Right ventricle myocardium superior (tissue), 1 donor: ENCODE measurements at places on chromosomes 3 and 15. TPM values are rescaled to one million over a fixed set of nuclear protein-coding genes. Genes with fewer than 3 reads are reported as not detected.

- DNase-seq, result no peak
Observed at GRCh38 chr3:132378846-132379245, 38.5 kb upstream of the DNAJC13 start.

GRCh38 chr3:198092276-198092675 is 132.3 kb downstream of the LMLN start:
- DNase-seq, result no peak

DNA sequence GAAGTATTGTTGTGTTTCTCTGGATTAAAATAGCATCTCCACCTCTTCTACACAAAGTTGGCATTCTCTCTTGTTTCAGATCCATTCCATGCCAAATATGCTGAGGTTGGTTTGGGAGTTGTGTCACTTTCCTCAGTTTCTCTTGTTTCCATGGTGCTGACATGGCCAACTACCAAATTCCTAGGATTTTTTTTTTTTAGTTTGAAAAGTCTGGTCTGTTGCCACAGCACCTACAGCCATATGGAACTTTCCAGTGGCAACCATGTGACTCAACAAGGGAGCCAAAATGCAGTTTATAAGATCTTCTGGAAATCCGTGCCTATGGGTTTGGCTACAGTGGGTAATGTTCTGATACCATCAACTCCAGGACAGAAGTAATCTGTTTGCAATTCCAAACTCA is 96.0 kb upstream of the CLSTN2 start:
- DNase-seq, result no peak

The CD200 gene
- 0.91 TPM for total RNA-seq

GRCh38 chr3:176759815-176760506 is 437.3 kb downstream of the TBL1XR1 start:
- DNase-seq, result no peak

The UBA5 gene
- total RNA-seq, result 38.8 TPM

DNA sequence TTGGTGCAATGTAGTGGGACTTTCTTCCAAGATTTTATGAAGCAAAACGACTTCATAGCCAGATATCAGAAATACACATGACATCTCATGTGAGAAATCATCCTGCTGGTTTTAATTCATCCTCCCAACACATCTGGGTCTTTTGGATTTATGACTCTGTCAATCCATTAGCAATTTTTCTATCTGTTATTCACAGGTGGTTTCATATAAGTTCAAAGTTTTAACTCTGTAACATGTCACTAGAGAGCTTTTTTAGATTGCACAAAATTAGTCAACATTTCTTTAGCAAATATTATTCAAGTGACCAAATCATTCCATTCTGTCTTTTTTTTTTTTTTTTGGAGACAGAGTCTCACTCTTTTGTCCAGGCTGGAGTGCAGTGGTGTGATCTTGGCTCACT is 30.4 kb downstream of the SQOR start:
- DNase-seq, result no peak

DNA sequence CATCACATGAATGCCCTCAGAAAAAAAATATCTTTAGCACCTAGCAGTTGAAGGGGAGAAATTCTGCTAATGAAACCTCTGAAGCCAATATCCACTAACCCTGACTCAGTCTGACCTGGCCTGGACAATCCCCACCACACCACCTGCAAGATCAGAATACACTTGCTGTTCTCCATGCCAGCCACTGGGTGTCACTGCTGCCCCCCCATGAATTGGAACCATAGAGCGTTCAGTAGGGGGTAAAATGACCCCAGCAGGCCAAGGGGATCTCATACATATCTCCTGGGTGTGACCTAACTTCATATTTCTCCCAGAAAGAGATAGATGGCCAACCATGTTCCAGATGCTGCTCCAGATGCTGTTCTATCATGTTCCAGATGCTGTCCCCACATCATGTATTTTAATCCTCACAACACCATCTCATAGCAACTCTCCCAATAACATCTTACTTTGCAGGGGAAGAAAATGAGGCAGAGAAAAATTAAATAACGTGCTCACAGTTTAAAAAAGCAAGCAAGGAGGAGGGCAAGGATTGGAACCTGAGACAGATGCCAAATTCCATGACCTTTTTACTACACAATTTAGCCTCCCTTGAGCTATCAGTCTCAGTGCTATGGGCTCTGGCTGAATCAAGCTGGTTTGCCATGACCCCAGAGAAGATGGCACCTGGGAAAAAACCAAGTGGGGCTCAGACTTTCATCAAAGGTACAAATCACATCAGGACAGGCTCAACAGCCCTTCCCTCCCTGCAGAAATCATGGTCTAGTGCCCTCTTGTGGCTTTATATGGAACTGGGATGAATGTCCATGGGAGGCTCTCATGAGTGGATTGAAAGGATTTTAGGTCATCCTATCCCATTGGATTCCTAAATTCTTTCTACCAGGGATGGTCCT is 12.4 kb downstream of the NTRK3 start:
- no peak for DNase-seq

GRCh38 chr15:55856506-55857164 is 113.7 kb upstream of the PRTG start:
- no peak for DNase-seq

DNA sequence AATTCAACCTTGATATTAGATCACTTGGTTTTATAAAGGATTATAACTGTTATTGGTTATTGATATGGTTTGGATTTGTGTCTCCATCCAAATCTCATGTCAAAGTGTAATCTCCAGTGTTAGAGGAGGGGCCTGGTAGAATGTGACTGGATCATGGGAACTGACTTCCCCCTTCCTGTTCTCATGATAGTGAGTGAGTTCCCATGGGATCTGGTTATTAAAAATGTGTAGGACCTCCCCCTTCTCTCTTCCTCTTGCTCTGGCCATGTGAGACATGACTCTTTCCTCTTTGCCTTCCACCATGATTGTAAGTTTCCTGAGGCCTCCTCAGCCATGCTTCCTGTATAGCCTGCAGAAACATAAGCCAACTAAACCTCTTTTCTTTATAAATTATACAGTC is 136.0 kb upstream of the UBE2E2 start:
- no peak for DNase-seq

The ATP8B4 gene
- total RNA-seq, result 3.6 TPM

DNA sequence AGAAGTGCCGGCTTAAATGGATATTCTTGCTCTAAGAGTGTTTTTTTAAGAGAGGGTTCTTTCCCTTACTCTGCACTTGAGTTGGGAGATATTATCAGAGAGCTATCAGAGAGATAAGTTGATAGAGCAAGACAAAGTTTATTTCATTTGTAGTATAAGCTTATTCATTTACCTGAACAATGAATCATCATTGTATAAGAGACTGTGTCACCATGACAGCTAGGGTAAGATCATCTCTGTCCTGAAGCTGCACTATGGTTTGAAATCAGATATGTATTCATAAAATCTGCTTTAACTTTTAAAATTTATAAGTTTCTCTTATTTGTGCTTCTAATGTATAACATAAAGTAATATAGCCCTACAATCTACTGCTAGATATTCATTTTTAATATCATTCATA is 128.1 kb upstream of the ARL6 start:
- no peak for DNase-seq

DNA sequence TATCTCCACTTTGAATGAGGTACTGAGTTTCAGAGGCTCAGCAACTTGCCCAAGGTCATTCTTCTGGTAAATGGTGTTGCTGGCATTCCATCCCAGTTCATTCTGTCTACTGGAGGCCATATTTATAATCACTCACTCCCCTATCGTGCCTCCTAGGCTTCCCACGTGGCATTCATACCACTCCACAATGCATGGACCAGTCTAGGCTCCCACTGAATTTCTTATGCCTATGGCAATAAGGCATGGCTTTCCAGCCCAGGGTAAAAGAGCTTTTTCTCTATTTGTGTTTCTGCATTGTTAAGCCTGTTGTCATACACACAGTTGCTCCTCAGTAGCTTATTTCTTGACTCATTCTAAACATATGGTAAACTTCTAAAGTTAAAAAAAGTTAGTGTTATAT is 19.9 kb downstream of the BBX start:
- no peak for DNase-seq

GRCh38 chr3:66133853-66134445 is 86.9 kb upstream of the SLC25A26 start:
- no peak for DNase-seq

DNA sequence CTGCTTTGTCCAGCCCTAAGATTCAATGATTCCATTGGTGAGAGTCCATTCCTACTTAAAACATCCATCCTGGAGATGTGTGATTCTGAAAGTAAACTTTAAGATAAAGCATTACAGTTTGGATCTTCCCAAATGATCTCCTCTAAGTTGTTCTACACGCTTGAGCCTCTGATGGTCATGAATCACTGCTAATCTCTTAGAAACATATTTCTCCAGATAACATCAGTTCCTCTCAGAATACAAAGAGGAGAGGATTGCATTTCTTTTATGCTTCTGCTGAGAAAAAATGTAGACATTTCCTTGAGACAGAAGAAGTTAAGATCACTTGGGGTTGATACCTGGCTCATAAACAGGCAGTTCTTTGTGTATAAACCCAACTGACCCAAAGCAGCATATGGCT is 281.2 kb upstream of the DPH6 start:
- DNase-seq, result no peak

DNA sequence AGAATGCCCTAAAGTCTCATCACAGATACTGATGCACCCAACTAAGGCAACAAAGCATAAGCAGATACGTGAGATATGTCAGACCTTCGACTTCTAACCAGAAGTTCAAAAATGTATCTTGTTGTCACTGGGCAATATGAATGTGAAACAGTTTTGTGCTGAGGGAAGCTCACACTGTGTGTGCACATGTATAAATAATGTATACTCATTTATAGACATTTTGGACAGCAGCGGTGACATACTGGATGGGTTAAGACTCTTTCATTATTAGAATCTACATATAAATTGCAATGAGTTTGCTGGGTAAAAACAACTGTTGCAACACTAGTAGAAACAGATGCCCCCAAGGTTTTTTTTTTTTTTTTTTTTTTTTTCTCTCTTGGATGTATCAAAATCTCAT is 37.9 kb downstream of the TIGIT start:
- DNase-seq, result no peak

DNA sequence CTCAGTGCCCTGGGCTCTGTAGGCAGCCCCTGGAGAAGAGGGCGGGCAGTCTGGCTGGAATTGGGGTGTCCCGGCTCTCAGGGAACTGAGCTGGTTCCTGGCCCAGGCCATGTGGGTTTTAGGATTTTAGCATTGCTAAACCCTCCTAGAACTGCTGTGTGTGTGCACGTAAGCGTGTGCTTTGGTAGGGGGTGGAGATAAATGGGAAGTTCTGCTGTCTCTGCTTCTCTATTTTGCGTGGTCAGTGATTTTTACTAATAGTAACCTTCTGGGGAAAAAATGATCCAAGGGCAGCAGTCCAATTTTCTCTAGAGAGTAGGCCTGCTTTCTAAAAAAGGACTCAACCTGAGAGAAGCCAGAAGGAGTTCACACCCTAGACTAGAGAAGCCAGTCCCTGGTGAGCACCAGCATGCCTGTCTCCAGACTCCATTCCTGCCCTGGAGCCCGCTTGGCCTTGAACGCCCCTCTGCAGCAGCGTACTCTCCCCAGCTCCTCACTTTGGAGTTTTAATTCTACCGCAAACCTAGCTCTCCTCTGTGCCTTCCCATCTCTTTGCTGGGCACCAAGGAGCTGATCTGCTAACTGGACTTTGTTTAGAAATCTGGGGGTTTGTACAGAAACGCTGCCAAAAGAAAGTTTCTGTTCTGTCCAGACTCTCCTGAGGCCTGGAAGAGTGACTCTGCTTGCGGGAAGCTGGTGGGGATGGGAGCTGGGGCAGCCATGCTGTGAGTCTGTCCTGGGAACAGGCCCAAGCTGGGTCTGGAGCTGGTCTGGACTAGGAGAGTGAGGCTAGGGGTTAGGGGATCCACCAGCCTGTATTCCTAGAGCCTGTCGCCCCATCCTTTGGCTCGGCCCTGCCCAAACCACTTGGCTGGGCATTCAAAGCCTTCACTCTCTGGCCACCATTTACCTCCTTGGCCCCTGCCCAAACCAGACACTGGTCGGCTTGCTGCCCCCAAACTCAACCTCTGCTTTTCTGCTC is 19.7 kb downstream of the CORO2B start:
- peak; percentile 59 for DNase-seq

- no peak for DNase-seq
Observed at GRCh38 chr3:36796881-36797280, 32.5 kb upstream of the DCLK3 start.

GRCh38 chr3:150030841-150031240 is 60.1 kb upstream of the PFN2 start:
- no peak for DNase-seq

The KNG1 gene
- total RNA-seq, result 0.43 TPM

- DNase-seq, result no peak
Observed at GRCh38 chr3:196050597-196050996, 31.3 kb downstream of the TFRC start.

The TRH gene
- not detected for total RNA-seq

- no peak for DNase-seq
Observed at GRCh38 chr3:155603302-155603701, 141.6 kb downstream of the PLCH1 start.

The DZIP1L gene
- total RNA-seq, result 4.1 TPM

- no peak for DNase-seq
Observed at GRCh38 chr3:33401781-33402180, 38.4 kb downstream of the UBP1 start.

The CCR8 gene
- total RNA-seq, result not detected

The PAQR9 gene
- total RNA-seq, result 10.6 TPM

The MESP2 gene
- 0.13 TPM for total RNA-seq

DNA sequence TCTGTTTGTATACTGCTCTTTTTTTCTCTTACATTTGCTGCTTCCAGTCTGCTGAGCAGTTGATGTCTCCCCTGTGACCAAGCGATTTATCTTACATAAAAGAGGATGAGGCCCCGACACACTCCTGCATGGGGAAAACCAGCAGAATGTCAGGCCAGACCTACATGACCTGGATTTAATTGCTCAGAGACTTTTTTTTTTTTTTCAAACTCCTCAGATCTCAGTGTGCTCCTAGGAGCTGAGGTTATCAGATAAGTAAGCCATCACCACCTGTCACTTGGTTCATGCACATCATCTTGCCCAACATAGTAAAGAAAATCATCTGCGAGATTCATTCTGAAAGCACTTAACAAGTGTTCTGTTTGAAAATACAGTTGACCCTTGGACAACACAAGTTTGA is 163.1 kb downstream of the PLCL2 start:
- no peak for DNase-seq

The CFAP91 gene
- total RNA-seq, result 0.75 TPM

- DNase-seq, result no peak
Observed at GRCh38 chr3:195416795-195417194, 26.0 kb downstream of the ACAP2 start.

DNA sequence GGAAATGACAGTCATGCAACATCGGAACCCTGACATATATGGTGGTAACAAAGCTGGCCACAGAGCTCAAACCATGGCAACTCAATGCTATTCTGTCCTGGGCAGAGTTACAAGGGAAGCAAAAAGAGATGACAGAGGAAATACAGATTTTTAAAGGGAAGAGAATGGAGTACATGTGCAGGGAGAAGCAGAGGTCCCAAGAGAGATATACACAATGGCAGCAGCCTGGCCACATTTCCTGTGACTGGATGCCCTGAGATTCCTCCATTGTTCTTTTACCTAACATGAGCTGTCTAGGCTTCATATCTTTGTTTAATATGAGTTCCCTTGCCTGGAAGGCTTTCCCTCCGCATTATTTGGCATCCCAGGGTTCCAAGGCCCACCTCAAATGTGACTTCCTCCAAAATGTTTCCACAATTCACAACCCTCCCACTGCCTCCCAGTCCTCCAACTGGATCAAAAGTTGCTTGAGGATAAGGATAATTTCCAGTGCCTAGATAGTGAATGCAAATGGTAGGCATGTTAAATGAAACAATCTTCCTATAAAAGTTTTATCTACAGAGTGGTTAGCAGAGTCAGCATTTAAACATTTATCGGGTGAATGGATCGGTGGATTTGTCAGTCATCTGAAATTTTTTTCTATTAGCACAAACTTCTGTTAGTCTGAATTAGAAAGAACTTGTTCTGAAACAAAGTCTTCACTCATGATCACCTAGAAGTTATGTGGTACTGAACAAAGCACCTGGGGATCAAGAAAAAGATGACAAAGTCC is 86.2 kb downstream of the DHX30 start:
- DNase-seq, result no peak
